NCI-H1436 (cell line): ENCODE measurements at places on chromosomes 1 and 21.

DNA sequence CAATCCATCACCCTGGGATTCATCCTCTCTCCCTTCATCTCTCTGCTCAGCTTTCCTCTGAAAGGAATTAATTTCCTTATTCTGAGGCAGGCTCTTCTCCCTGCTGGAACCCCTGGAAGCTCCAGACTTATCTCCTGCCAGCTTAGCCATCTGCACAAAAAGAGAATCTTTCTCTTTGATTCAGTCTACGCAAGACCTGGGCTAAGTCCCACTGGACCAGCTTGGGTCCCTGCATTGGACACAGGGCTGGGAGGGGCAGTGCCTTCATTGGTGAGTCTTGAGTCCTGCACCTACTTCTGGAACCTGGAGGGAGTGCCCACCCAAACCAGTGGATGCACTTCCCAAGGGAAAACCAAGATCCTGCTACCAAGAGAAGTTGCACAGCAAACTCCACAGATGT lies 271.7 kb upstream of the CSF3R start:
- DNase-seq = no peak

- DNase-seq = no peak
Observed at GRCh38 chr21:31660591-31660990, 1.1 kb downstream of the SOD1 start.

- no peak for DNase-seq
Observed at GRCh38 chr1:172482044-172482443, 38.2 kb upstream of the PIGC start.

- DNase-seq = no peak
Observed at GRCh38 chr1:231478811-231479210, 49.7 kb upstream of the TSNAX start.

GRCh38 chr1:113616156-113616555 lies 143.1 kb downstream of the PHTF1 start:
- DNase-seq = no peak
